Inflammatory macrophage treated with lipopolysaccharide for 4 hours (primary cell): ENCODE measurements at places on chromosomes 7 and 10.

DNA sequence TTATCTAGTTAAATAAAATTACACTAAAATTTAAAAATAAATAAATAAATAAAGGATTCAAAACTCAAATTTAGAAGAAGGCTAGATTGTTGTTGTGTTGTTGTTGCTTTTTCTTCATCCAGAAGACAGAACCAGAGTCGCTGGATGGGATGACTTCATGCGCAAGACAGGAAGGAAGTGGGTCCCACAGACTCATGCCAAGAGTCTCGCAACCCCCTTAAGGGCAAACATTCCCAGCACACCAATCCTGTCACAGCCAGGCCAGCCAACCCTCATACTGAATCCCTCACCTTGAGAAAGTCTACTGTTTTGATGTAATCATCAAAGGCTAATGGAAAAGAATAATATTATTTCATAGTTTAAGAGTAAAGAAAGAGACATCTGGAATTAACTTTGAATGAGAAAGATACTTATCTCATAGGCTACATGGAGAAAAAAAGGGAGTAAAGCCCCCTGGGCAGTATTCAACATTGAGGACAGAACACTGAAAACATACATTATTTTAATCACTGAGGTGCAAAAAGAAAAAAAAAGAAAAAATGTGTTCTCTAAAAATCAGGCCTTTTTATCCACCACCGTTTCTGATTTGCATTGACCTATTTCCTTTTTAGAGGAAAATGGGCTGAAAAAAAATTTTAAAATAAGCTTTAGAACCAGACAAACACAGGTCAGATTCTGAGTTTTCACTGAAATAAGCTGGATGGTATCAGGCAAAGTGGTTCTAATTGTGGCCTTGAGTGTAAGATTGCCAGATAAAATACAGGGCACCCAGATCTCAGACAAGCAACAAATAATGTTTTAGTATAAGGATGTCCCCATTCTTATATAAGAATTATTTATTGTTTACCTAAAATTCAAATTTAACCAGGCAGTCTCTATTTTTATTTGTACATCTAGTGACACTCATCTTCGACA, 826.5 kb downstream of the TNS3 start:
- no peak for DNase-seq

GRCh38 chr7:24939416-24939815, 40.6 kb downstream of the OSBPL3 start:
- peak; percentile 84 for DNase-seq

DNA sequence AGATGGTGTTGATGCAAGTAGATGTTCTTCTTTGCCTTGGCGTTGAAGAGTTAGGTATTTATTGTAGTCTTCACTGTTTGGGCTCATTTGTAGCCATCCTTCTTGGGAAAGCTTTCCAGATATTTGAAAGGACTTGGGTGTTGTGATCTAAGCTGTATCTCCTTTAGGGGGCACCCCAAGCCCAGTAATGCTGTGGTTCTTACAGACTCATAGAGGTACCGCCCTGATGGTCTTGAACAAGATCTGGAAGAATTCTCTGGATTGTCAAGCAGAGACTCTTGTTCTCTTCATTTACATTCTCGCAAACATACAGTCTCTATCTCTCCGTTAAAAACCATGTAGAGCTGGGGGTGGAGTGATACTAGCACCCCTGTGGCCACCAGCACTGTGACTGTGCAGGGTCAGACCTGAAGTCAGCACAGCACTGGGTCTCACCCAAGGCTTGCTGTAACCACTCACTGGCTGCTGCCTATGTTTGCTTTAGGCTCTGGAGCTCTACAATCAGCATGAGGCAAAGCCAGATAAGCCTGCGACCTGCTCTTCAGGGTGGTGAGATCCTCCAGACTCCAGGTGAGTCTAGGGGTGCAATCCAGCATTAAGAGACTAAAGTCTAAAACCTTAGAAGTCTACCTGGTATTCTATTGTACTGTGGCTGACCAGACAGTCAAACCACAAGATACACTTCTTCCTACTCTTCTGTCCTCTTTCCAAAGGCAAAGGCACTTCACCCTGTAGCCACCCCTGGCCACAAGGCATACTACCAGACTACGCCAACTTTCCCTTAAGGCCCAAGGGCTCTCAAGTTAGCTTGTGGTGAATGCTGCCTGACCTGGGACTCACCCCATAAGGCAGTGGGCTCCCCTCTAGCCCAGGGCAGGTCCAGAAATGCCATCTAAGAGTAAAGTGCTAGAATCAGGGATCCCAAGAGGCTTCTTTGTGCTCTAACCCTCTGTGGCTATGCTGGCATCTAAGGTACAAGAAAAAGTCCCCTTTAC, 209.7 kb upstream of the TMEM196 start:
- DNase-seq: peak; percentile 83

- no peak for DNase-seq
Observed at GRCh38 chr7:132275416-132276233, 300.6 kb downstream of the PLXNA4 start.

- no peak for DNase-seq
Observed at GRCh38 chr10:804191-804781, 114.8 kb upstream of the DIP2C start.

DNA sequence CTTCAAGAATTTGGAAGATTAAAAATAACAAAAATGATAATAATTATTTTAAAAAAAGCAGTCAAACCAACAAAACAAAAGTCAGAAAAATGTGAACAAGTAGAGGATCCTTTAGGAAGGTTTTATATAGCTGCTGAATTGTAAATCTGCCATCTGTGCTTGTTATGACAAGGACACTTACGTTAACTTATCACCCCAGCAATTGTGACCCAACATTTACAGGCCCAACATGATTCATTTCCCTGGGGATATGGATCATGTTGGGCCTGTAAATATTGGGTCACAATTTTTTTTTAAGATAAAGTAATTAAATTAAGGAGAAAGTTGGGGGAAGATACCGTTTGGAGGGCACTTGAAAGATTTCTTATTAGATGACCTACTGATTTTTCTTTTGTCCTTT, 261.4 kb upstream of the HABP2 start:
- DNase-seq: no peak

GRCh38 chr7:17176371-17177032, 122.0 kb upstream of the AHR start:
- DNase-seq: peak; percentile 40

DNA sequence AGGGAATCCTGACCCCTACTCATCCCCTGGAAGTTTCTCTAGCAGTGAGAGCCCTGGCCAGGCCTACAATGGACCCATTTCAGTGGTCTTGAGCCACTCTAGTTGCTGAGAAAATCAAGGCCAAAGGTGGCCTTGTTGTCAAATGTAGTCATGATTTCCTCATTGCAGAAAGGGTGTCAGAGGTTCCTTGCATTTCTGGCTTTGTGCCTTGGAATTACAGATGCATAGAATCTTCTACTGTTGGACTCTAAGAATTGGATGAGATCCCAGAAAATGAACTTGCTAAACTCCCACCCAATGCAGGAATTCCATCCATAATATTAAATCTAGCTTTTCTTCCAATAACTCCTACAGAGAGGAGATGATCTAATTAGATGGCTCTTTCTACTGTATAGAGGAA, 12.2 kb downstream of the CPA2 start:
- DNase-seq: no peak

DNA sequence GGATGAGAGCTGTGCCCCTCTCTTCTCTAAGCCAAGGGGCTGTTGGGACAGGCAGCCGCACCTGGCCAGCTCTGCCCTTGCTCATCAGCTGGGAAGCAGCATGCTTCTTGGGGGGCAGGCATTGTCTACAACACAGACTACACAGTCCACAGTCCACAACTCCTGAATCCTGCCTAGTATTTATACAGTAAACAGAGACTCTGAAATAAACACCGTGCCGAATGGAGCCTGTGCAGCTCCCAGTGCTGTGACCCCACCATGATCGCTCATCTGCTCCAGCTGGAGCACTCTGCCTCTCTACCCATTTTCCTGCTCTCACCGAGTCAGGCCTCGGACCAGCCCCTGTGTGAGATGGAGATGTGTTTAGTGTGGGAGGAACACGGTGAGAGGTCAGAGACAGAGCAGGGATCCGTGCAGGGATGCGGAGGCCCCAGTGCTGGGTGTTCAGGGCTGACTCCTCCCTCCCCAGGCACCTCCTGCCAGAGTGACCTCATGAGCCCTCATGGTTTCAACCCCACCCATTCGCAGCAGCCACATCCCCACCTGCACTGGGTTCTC, 608.0 kb downstream of the DNAJB6 start:
- DNase-seq: no peak

DNA sequence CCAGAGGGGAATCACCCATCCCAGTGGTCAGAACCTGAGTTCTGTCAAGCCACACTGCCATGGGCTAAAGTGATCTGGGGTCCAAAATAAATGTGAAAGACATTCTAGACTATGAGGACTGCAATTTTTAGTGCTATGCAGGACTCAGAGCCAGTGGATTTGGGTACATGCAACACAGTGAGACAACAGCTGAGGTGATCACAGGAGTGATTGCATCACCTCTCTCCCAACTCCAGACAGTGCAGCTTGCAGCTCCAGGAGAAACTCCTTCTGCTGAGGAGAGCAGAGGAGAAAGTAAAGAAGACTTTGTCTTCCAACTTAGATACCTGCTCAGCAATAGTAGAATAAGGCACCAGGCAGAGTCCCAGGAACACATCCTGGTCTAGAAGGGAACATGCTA, 682.0 kb upstream of the POT1 start:
- no peak for DNase-seq

DNA sequence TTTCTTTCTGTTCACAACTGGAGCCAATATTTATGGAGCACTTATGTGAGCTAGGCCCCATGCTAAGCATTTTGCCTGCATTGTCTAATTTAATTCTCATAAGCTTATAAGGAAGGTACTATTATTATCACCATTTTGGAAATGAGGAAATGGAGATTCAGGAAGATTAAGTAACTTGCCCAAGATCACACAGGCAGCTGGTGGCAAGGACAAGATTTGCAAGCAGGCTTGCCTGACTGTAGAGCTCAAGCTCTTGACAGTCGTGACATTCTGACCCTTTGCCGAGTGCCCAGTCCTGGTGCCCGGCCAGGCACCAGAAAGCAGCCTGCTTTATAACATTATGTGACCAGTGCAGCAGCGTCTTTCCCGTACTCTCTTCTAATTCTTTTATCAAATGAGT, 38.2 kb downstream of the WNT2 start:
- no peak for DNase-seq

DNA sequence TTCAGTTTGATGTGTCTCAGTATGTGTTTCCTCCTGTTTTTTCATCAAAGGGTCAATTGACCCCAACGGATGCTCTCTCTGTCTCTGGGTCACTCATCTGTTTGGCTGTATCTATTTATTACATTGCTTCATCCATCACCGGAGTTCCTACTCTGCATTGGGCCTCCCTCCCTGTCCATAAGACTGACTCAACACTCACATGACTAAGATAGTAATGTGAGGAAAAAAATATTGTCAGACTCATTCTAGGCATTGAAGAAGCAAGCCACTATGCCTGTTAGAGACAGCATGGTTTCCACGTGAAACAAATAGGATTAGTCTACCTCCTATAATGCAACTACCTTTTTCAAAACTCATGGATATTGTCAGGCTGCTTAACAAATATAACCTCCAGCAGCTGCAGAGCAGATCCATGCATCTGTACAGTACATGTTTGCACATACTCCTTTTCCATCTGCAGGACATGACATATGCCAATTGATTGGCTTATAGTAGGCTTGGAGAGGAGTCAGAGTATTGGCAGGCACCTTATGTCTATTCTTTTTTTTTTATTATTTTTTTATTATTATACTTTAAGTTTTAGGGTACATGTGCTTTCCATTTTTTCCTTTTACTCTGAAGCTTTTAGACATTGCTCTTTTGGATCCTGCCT, 275.2 kb downstream of the LRRTM3 start:
- DNase-seq: no peak

DNA sequence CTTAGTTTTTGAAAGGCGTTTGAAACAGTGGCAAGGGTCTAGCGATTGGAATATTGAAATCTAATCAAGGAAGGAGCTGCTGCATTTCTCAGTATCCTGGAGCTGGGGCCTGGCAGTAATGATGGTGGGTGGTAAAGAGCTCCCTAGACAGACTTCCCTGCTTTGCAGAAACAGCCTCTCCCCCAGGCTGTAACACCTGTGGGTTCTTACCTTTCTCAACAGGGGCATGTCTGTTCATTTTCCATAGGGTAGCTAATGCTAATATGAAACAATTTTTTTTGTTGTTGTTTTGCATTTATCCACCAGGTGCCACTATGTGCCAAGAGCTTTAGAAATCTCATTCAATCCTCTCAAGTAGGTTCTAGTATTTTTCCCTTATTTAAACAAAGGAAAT, 345.5 kb downstream of the REEP3 start:
- DNase-seq: peak; percentile 37

DNA sequence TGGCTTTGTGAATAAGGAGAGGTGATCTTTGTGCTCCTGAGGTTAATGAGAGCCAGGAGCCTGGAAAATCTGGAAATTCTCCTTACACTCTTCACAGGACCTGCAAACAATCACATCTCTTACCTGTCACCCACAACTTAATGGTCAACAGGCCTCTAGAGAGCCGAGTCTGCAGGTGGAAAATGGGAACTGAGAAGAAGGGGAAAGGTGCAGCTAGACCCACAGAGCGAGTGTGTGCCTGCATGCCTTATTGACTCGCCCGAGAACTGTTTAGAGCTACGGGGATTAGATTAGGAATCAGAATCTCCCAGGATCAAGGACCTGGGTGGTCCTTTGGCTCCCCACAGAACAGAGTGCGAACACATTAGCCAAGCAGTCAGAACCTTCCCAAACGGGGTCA, 329.6 kb downstream of the PTEN start:
- no peak for DNase-seq

DNA sequence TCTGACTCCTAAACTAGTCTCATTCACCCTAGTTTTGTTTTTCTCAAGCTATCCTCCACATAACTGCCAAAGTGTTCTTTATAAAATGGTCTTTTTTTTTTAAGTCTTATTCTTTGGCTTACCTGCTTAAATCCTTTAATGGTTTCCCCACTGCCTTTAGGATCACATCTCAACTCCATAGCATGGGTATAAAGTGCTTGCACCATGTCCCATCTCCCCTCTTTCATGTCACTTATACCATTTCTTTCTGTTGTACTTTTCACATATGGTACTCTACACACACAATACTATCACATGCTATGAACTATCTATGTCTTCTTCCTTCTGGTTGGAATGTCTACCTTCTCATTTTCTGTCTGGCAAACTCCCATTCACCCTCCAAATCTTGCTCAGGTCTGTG, 5.1 kb downstream of the MTPAP start:
- no peak for DNase-seq

GRCh38 chr7:128827248-128827958, 2.8 kb upstream of the FLNC start:
- no peak for DNase-seq

- DNase-seq: no peak
Observed at GRCh38 chr7:34486371-34486770, 171.6 kb upstream of the NPSR1 start.

DNA sequence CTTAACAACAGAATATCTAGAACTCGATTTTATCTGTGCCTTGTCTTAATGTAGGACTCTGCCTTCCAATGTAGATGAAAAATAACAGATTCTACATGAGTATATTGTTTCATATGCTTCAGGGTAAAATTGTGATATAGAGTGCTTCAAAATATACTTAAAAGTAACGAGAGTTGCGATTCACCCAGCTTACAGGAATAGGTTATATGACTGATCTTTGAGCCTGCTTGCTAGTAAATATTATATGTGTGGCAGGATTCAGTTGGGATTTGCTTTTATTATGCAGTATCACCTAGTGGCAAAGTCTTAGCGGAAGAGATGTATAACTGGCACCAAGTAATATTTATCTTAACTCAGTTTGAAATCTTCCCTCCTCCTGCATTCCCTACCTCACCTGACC, 183.3 kb downstream of the SEMA3E start:
- no peak for DNase-seq

- DNase-seq: no peak
Observed at GRCh38 chr7:43570688-43571365, 12.1 kb upstream of the STK17A start.
